ENCODE measurements at places on chromosomes 12 and 14. TPM values are rescaled to one million over a fixed set of nuclear protein-coding genes. Genes with fewer than 3 reads are reported as not detected.

ZNF705A gene
- total RNA-seq: not detected

- peaks cover 5% of the 10 kb centered on the region for H3K4me1 ChIP-seq
- no peaks in the 10 kb centered on the region for H3K36me3 ChIP-seq
- H3K27ac ChIP-seq: no peak overlapping the region
- H3K4me3 ChIP-seq: no peak overlapping the region
These were observed 9.6 kb downstream of the SIX1 start for GRCh38 chr14:60639674-60640073.

GRCh38 chr14:104569435-104569834 is 10.1 kb upstream of the C14orf180 start:
- no peaks in the 10 kb centered on the region for H3K27me3 ChIP-seq
- DNase-seq: no peak
- no peaks in the 10 kb centered on the region for H3K36me3 ChIP-seq

DNA sequence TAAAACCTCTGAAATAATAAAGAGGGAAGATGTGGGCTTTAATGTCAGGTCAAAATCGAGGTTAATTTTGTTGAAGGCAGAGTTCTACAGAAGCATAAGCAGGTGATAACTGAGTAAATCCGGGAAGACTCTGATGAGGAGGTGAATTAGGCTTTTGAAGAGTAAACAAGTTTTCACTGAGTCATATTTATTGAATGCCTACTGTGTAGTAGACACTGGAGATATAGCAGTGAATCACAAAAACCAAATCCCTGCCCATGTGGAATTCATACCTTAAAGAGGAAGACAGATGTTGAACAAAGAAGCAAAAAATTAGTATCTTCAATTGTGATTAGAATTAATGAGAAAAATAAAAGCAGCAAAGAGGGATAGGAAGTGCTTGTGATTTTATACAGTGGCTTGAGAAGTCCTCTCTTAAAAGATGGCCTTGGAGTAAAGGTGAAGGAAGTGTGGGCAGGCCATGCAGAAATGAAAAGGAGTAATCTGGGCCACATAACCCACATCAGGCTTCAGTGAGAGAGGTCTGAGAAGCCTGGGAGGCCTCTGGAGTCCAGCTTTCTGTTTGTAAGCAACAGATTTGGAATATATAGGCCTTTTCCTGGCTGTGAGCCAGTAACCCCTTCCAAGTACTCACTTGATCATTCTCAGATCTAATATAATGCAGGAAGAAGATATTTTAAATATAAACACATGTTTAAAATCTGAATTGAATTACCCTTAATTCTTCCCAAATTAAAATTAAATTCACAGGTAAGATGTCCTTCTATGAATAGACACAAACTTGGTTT is 46.7 kb downstream of the BHLHE41 start:
- DNase-seq: no peak
- no peak overlapping the region for H3K4me3 ChIP-seq
- no peak overlapping the region for H3K27ac ChIP-seq
- no peaks in the 10 kb centered on the region for H3K36me3 ChIP-seq
- H3K4me1 ChIP-seq: no peaks in the 10 kb centered on the region

- H3K4me1 ChIP-seq: no peaks in the 10 kb centered on the region
- H3K27ac ChIP-seq: no peak overlapping the region
- H3K27me3 ChIP-seq: no peaks in the 10 kb centered on the region
- no peak for DNase-seq
These were observed 1116.0 kb upstream of the TMEM132C start for GRCh38 chr12:127150956-127151355.

DNA sequence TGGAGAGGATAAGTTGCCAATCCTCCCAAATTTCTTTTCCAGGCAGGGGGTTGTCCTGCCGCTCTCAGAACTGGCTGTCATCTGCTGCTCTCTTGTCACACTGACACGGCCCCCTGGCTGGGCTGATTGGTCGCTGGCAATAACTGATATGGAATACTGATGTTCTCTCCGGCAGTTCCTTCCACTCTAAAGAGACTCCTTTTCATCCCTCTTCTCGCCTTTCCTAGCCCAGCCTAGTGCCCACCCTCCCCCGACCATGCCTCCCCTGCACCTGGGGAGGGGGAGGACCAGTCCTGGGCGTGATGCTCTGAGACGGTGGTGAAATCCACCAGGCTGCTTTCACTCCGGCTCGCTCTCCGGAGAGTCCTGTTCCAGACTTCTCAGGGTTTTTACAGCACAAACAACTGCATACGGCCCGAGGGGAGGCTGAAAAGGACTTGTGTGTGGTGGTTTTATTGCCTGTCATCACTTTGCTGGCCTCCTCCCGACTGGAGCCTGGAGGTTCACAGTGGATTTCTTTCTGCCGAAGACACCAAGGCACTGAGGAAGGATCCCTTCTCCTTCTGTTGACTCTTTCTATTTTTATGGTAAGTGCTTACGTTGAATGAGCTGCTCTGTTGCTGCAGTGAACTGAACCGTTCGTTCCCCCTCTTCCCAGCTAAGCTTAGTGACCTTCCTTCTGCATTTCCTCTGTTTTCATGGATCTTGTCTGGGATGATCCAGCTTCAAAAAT is at the start of gene ANO4:
Gene ANO4, plus strand, starts transcription at position 336 of the 733 bp plus-strand sequence. CDS start 107,010 bp downstream, outside the sequence.
- H3K4me3 ChIP-seq: no peak within 1 kb of the TSS

PTPRR gene
- total RNA-seq: not detected

GRCh38 chr14:71713016-71713415 is 219.2 kb upstream of the RGS6 start:
- H3K4me3 ChIP-seq: no peak overlapping the region
- no peak for DNase-seq
- H3K27me3 ChIP-seq: no peaks in the 10 kb centered on the region

DNA sequence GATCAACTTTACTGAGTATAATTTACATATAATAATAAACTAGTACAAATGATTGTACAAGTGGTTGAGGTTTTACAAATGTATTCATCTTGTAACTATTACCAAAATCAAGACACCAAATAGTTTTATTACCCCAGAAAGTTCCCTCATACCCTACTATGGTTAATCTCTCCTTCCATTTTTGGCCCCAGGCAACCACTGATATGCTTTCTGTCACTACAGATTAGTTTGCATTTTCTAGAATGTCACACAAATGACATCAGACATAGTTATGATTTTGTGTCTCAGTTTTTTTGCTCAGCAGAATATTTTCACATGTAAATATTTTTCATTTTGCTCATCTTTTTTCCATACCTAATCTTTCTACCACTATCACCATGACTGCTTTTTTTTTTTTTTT is 49.1 kb downstream of the TMX1 start:
- no peak for DNase-seq
- no peaks in the 10 kb centered on the region for H3K4me1 ChIP-seq
- no peaks in the 10 kb centered on the region for H3K27me3 ChIP-seq
- no peaks in the 10 kb centered on the region for H3K36me3 ChIP-seq
- no peak overlapping the region for H3K27ac ChIP-seq

GRCh38 chr12:82930301-82930700 is 243.6 kb downstream of the TMTC2 start:
- no peak for DNase-seq
- no peaks in the 10 kb centered on the region for H3K27me3 ChIP-seq
- no peaks in the 10 kb centered on the region for H3K4me1 ChIP-seq
- H3K36me3 ChIP-seq: no peaks in the 10 kb centered on the region

RD3L gene
- total RNA-seq: not detected
